Hematopoietic multipotent progenitor cell treated with erythropoietin and hydrocortisone succinate and interleukin-3 and kit ligand, for 4 days (in vitro differentiated cells): ENCODE measurements at places on chromosomes 2 and 18.
A peak's percentile ranks its signal among the peaks of the same experiment; 100 is the strongest.

- DNase-seq = peak; percentile 67
Observed at GRCh38 chr2:46144133-46144800, 152.9 kb upstream of the EPAS1 start.

GRCh38 chr2:127448526-127448925 is 30.3 kb downstream of the PROC start:
- no peak for DNase-seq

- no peak for DNase-seq
Observed at GRCh38 chr18:3782901-3783300, 332.9 kb downstream of the TGIF1 start.

- DNase-seq = no peak
Observed at GRCh38 chr2:191875859-191876258, 29.0 kb upstream of the CAVIN2 start.

DNA sequence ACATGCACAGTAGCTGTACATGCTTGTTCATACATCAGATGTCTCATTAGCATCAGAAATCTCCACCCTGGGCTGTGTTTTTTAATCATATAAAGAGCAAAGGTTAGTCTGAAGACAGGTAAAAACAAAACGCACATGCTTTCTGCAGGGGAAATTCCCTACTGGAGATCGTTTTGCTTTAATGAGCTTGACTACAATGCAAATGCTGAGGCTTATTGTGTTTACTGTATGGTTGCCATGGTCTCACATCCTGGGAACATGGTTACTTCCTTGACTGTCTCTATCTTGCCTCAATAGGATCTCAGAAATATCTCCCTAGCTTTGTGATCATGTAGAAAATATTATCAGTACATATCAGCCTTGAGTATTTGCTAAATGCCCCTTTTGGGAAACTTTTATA is 336.5 kb upstream of the TFPI start:
- no peak for DNase-seq

- no peak for DNase-seq
Observed at GRCh38 chr2:118813111-118813510, 34.3 kb downstream of the EN1 start.

DNA sequence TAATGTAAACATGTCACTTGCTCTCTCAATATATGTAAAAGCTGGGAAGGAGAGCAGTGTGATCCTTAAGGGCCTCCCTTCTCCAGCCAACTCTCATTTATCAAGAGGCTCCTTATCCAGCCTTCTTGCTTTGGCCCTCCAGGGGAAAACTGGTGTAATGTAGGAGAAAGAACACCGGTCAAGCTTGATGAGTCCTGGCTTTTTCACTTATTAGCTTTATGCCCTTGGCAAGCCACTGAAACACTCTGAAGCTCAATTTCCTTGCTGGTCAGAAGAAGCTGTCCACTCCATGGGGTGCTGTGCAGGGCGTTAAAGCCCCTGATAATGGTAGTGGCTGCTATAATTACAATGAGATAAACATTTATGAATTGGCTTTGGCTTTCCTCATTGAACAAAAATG is 251.2 kb upstream of the RBBP8 start:
- no peak for DNase-seq

- no peak for DNase-seq
Observed at GRCh38 chr2:207260947-207261346, 95.2 kb upstream of the KLF7 start.

DNA sequence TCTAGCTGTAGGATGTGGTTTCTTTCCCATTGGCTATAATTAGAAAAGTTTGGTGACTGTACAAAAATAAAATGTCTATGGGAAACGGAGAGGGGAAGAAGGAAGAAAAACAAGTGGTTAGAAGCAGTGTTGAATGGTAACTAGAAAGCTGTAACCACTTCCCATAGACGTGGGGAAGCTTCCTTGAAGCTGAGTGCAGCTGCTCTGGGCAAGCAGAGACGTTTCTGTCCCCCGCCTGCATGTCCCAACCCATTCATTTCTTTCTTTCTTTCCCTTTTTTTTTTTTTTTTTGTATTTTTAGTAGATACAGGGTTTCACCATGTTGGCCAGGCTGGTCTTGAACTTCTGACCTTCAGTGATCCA is 367.8 kb upstream of the HS6ST1 start:
- peak; percentile 68 for DNase-seq

GRCh38 chr2:127193967-127194280 is 26.2 kb downstream of the CYP27C1 start:
- no peak for DNase-seq

DNA sequence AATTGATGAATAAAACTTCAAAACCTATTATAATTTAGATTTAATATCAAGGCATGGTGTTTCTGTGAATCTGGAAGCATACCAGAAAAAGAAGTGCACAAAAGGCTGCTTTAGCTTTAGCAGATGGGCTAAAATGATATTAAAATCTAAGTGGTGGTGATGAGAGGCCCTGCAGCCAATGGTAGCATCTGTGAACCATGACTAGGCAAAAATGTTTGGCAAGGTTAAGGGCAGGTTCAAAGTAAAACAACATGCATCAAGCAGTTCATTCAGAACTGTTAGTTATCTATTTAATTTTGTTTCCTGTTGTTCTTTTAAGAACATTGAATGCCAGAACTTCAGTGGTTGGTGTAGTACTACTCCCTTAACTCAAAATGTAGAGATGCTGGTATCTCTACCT is 1736.9 kb upstream of the CELF4 start:
- DNase-seq = peak; percentile 28

DNA sequence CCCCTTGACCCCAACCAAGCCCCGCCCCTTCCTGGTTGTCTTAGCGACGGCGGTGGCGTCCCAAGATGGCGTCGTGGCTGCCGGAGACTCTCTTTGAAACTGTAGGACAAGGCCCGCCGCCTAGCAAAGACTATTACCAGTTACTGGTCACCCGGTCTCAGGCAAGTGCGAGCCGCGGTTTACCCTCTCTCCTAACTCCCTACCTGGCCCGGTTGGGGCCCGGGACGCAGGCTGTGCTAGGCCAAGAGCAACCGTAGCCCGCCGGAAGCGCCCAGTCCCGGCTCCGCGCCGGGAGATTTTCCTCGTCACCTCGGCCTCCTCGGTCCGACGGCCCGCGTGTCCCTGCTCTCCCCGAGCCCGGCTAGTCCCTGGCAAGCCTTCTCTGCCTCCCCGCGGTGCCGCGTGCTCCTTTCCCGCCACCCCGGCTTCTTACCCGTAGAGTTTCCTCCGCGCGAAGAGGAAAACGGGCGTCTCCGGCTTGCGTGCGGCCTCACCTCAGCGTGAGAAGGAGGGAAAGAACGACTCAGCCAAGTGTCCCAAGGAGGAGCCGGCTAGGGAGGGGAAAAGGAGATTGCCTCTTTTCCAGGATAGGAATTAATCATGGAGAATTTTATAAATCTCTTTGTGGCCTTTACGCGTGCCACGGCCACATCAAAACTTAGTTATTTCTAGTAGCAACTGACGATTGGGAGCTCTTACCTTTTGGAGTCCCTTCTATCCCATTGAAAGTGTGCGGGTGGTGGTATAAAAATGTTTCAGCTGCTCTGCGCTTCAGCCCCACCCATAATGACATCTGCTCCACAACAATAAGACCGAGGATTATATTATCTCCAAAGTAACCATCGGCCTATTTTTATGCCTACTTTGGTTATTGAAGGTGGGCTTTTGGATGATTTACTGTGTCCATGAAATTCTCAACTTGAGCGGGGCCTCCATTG is at the start of gene FBXO36:
Gene FBXO36 (plus strand): TSS at position 55 of the 938 bp plus-strand sequence. CDS start 11 bp downstream, at position 66.
- peak; percentile 94 for DNase-seq

- no peak for DNase-seq
Observed at GRCh38 chr2:28981016-28981441, at the start of gene TOGARAM2. Gene TOGARAM2, plus strand, starts transcription at chr2:28981298. Its CDS starts 13,537 bp downstream, at chr2:28994835.
